ENCODE measurements at places on chromosomes 7 and 10.

- no peak overlapping the region for H3K4me3 ChIP-seq
- H3K4me1 ChIP-seq = no peaks in the 10 kb centered on the region
- H3K27me3 ChIP-seq = peaks cover 5% of the 10 kb centered on the region
- DNase-seq = no peak
- H3K27ac ChIP-seq = no peak overlapping the region
- no peaks in the 10 kb centered on the region for H3K36me3 ChIP-seq
Observed at GRCh38 chr10:34687434-34688210, 127.5 kb downstream of the PARD3 start.

DNA sequence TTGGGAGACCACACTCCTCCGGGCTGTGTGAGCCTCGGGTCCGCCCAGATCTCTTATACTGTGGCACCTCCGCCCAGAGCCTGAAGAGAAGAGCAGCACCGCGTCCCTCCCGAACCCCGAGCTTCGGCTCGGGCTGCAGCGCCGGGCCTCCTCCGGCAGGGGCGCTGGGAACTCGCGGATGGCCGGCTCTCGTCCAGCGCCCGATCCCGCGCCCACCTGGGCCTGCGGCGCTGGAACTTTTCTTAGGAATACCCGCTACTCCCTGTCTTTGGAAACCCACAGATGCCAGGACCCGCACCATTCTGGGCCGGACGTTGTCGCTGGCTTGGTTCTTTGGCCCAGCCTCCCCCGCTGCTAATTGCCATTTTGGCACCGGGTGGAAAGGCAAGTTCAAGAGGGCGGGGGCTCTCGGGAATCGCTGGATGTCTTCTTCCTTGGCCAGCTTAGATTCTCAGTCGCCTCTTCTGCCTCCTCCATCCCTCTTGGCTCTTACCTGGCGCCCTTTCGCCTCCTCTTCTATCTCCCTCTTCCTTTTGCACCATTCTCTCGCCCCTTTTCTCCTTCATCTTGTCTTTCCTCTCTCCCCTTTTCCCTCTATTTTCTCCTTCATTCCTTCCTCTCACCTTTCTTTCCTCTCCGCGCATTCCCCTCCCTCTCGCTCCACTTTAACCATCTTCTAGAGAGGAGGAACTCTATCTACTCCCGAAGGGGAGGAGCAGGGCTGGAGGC is 2.1 kb upstream of the SORCS3 start:
- H3K27ac ChIP-seq = no peak overlapping the region
- peaks cover 3% of the 10 kb centered on the region for H3K4me1 ChIP-seq
- H3K4me3 ChIP-seq = no peak overlapping the region
- H3K27me3 ChIP-seq = peaks cover 56% of the 10 kb centered on the region
- no peak for DNase-seq

GRCh38 chr10:102597131-102597991 is 46.9 kb upstream of the TRIM8 start:
- no peaks in the 10 kb centered on the region for H3K4me1 ChIP-seq
- H3K27ac ChIP-seq = no peak overlapping the region
- no peak for DNase-seq
- H3K36me3 ChIP-seq = peaks cover 1% of the 10 kb centered on the region
- H3K27me3 ChIP-seq = no peaks in the 10 kb centered on the region

DNA sequence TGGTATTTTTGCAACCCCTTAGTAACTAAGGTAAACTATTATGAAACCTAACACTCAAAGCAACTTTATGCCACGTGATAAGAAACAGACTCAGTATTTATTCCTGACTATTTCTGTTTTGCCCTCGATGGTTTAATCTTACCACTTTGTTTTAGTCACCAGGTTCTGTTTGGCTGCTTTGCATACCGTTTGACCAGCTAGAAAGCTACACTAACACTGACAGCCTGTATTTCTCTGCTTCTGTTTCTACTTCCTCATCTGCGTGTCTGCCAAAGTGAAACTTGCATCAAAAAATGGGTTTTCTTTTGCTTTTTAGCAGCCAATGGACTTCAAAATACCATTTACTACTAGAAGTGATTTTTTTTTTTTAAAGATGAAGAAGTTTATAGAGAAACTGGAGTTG is 802.5 kb downstream of the GRM8 start:
- H3K4me3 ChIP-seq = no peak overlapping the region
- DNase-seq = no peak
- no peaks in the 10 kb centered on the region for H3K27me3 ChIP-seq
- no peak overlapping the region for H3K27ac ChIP-seq
- no peaks in the 10 kb centered on the region for H3K4me1 ChIP-seq
- H3K36me3 ChIP-seq = no peaks in the 10 kb centered on the region

- peaks cover 2% of the 10 kb centered on the region for H3K4me1 ChIP-seq
- H3K27me3 ChIP-seq = peaks cover 27% of the 10 kb centered on the region
- H3K36me3 ChIP-seq = no peaks in the 10 kb centered on the region
- H3K27ac ChIP-seq = no peak overlapping the region
Observed at GRCh38 chr10:7003831-7004395, 406.9 kb downstream of the SFMBT2 start.

- no peaks in the 10 kb centered on the region for H3K4me1 ChIP-seq
- DNase-seq = no peak
- H3K27ac ChIP-seq = no peak overlapping the region
- no peaks in the 10 kb centered on the region for H3K36me3 ChIP-seq
Observed at GRCh38 chr10:60869652-60870415, 74.2 kb downstream of the RHOBTB1 start.

DNA sequence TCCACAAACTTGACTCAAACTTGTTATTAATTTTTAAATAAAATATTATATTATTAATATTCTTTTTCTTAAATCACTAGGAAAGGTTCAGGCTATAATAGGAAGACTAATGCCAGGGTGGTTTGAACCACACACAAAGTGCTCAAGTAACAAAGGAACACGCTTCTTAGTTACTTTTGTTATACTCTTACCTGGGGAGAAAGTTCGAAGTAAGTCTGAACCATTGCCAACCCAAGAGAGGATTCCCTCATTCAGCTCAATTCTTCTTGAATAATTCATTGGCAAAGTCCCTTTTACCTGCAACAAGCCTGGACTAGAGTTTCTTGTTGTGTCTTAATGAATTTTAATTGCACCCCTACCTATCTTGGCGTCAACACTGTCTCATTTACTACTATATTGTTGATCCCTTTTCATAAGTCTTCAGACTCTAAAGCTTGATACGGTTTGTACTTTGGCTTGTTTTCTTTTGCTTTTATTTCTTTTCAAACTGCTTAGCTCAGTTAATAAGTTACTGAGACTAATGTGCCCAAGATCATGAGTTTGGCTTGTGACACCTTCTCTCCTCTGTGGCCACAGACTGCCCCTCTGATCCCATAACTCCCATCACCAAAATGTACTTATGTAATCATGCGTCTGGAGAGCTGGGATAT is 10.2 kb upstream of the C10orf67 start:
- no peaks in the 10 kb centered on the region for H3K4me1 ChIP-seq
- H3K36me3 ChIP-seq = no peaks in the 10 kb centered on the region
- DNase-seq = no peak
- H3K4me3 ChIP-seq = no peak overlapping the region

- no peak overlapping the region for H3K4me3 ChIP-seq
- no peaks in the 10 kb centered on the region for H3K4me1 ChIP-seq
- peak; percentile 15 for DNase-seq
- H3K36me3 ChIP-seq = peaks cover 5% of the 10 kb centered on the region
- H3K27ac ChIP-seq = no peak overlapping the region
- no peaks in the 10 kb centered on the region for H3K27me3 ChIP-seq
Observed at GRCh38 chr10:102523250-102524029, 19.7 kb downstream of the SUFU start.

DNA sequence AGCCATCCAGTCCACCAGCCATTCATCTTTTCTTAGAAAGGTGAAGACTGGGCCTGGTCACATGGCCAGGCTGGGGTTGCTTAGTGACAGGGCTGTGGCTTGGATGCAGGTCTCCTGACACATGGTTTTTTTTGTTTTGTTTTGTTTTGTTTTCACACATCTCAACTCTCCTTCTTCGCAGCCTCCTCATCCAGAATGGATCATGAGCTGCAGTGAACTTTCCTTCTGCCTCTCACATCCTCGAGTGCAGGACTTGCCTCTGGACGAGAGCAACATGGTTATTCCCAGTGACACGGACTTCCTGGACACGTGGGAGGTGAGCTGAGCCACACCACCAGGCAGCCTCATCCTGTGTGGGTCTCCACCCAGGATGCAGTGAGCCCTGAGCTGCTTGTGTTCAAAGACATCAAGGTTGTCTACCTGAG is 9.5 kb downstream of the AKR1E2 start:
- no peak for DNase-seq
- H3K36me3 ChIP-seq = peaks cover 20% of the 10 kb centered on the region
- H3K27me3 ChIP-seq = no peaks in the 10 kb centered on the region
- peaks cover 11% of the 10 kb centered on the region for H3K4me1 ChIP-seq

DNA sequence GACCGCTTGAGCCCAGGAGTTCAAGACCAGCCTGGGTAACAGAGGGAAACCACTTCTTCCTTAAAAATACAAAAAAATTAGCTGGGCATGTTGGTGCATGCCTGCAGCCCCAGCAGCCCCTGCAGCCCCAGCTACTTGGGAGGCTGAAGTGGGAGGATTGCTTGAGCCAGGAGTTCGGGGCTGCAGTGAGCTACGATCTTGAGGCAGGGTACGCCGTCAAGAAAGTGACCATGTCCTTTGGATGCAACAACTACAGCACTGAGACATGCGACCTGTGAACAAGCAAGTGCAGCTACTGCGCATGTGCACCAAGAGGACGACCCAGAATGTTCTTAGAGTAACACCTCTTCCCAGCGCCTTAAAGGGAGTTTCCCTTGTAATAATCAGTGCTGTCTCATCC is 66.6 kb upstream of the ZNF479 start:
- H3K36me3 ChIP-seq = no peaks in the 10 kb centered on the region
- no peak for DNase-seq
- no peak overlapping the region for H3K27ac ChIP-seq
- H3K4me1 ChIP-seq = no peaks in the 10 kb centered on the region
- H3K27me3 ChIP-seq = no peaks in the 10 kb centered on the region

- H3K4me1 ChIP-seq = no peaks in the 10 kb centered on the region
- DNase-seq = no peak
- peaks cover 4% of the 10 kb centered on the region for H3K36me3 ChIP-seq
- H3K4me3 ChIP-seq = no peak within 1 kb of the TSS
- peaks cover 4% of the 10 kb centered on the region for H3K27me3 ChIP-seq
Observed at GRCh38 chr7:23710000-23710399, at the start of gene STK31. TSS of gene STK31 (plus strand) at chr7:23710219. CDS start at chr7:23710286, 67 bp downstream.

- DNase-seq = peak; percentile 2
- H3K27me3 ChIP-seq = peaks cover 7% of the 10 kb centered on the region
- H3K4me3 ChIP-seq = no peak overlapping the region
- H3K4me1 ChIP-seq = peaks cover 3% of the 10 kb centered on the region
Observed at GRCh38 chr10:48251525-48252353, 22.8 kb downstream of the FRMPD2 start.

GRCh38 chr10:89382757-89383156 is 4.9 kb downstream of the IFIT1B start:
- no peak for DNase-seq
- H3K27me3 ChIP-seq = peaks cover 30% of the 10 kb centered on the region
- no peak overlapping the region for H3K4me3 ChIP-seq

- H3K4me1 ChIP-seq = no peaks in the 10 kb centered on the region
- no peak for DNase-seq
- no peak overlapping the region for H3K4me3 ChIP-seq
Observed at GRCh38 chr7:142916508-142916907, 17.0 kb downstream of the TRPV5 start.

DNA sequence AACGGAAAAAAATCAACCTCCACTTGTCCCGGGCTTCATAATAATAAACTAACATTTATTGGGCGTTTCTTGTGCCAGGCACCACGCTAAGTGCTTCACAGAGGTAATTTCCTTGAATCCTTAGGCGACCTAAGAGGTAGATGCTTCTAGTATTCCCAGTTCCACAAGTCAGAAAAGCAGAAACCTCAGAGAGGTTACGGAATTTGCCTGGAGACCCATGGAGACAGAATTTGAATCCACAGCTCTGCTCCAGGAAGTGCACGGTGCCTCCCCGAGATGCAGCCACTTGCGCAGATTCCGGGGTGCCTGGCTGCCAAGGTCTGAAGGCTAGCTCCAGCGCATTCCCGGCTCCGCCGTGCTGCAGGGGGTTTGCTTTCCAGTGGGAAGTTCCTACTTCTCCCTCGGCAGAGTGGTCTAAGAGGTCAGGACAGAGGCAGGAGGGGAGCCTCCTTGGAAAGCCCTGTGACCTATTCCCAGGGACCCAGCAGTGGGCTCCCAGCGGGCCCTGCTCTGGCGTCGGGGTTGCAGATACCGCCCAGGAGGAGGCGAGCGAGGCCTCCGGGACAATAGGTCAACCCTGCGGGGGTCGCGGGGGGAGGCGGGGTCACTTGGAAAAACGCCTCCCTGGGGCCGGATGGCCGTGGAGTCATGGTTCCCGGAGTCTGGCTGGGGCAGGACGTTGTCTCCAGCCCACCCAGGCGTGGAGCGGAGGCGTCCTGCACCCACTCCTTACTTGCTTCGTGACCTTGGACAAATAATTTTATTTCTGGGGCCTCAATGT is 10.1 kb upstream of the NKX2-3 start:
- H3K36me3 ChIP-seq = no peaks in the 10 kb centered on the region
- no peak for DNase-seq
- H3K27ac ChIP-seq = no peak overlapping the region
- peaks cover 71% of the 10 kb centered on the region for H3K27me3 ChIP-seq

DNA sequence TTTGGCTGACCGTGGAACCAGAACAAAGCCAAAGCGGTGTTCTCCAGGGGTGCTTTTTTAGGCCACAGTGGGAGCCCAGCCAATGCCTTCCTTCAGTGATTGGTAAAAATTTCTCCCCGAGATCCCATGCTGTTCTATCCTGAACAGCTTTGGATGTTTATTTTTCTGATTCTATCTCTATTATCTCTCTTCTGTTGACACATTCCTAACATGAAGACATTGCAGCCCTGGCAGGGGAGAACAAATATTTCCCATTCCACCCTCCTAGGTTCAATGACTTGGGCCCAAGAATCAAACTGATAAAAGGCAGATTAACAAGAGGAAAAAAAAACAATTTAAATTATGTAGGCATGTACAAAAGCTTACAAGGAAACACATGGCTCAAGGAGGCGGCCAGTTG is 162.7 kb downstream of the PFKFB3 start:
- H3K36me3 ChIP-seq = peaks cover 10% of the 10 kb centered on the region
- DNase-seq = no peak
- no peak overlapping the region for H3K4me3 ChIP-seq

- H3K27ac ChIP-seq = no peak overlapping the region
- no peak for DNase-seq
- peaks cover 10% of the 10 kb centered on the region for H3K4me1 ChIP-seq
- no peaks in the 10 kb centered on the region for H3K27me3 ChIP-seq
- H3K36me3 ChIP-seq = peaks cover 10% of the 10 kb centered on the region
Observed at GRCh38 chr10:96906864-96907263, 74.8 kb downstream of the LCOR start.

DNA sequence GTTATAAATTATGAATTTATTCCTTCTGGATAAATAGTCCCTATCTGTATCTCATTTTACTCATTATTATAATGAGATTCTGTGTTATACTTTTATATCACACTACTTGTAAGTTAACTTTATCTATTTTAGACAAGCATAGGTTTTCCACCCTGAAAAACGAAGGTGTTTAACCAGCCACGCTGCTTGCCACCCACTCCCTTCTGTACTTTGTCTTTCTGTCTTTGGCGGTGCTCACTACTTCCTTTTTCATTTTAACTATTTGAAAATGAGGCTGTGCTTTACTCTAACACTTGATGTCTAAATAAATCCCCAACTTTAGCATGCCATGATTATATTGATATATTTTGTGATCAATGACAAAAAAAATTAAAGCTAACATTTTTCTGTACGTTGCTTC is 952.9 kb downstream of the DNAJB9 start:
- no peaks in the 10 kb centered on the region for H3K4me1 ChIP-seq
- no peak overlapping the region for H3K27ac ChIP-seq
- H3K36me3 ChIP-seq = no peaks in the 10 kb centered on the region
- no peak for DNase-seq
- H3K4me3 ChIP-seq = no peak overlapping the region

GRCh38 chr10:119815671-119816070 is 57.0 kb downstream of the MCMBP start:
- H3K27ac ChIP-seq = no peak overlapping the region
- DNase-seq = no peak
- peaks cover 5% of the 10 kb centered on the region for H3K36me3 ChIP-seq
- H3K4me3 ChIP-seq = no peak overlapping the region
- H3K4me1 ChIP-seq = peaks cover 4% of the 10 kb centered on the region

All from T-helper 2 cell treated with Interferon-gamma antibody and Interleukin-4, amounts not matched to agents 5 μg/mL and 100 μg/mL, for 36 hours (primary cell).